ENCODE measurements at places on chromosomes 12 and 14.

GRCh38 chr14:35285168-35286002, 6.8 kb upstream of the PSMA6 start:
- DNase-seq, result no peak

GRCh38 chr12:57153415-57153997, 6.1 kb upstream of the LRP1-AS start:
- DNase-seq, result no peak

DNA sequence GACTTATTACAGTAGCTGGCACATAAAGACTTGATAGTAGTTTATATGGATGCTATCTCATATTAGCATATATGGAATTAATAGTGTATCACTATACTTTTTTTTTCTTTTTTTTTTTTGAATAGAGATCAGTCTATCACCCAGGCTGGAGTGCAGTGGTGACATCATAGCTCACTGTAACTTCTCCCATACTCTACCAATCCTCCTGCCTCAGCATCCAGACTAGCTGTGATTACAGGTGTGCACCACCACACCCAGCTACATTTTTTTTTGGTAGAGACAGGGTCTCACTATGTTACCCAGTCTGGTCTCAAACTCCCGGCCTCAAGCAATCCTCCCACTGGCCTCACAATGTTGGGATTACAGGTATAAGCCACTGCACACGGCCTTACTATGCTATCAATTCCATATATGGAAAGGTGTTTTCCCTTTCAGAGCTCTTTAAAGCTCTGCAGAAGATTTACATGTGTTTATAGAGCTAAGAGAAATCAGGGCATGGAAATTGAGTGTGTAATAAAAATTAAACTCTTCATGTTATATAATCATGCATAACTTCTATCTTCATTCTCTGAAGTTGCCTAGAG, 1.8 kb upstream of the TBK1 start:
- DNase-seq, result no peak

GRCh38 chr12:74321381-74321780, 216.3 kb upstream of the ATXN7L3B start:
- no peak for DNase-seq

DNA sequence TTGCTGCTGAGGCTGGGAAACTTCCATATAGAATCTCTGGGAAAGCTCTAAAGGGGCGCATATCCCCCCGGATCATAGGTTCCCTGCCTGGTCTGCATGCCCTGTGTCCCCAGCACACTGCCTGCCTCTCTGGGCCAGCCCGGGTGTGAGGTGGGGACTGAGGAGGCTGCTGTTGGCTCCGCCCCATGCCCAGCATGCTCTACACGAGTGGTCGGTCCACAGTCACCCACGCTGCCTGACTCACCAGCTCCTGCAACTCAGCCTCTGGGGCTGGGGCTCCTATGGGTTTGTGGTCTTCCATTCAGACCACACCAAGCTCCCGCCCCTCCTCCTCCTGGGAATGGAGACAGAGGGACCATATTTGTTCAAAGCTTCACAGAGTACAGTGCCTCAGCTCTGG, 88.5 kb upstream of the ANO2 start:
- DNase-seq, result no peak

DNA sequence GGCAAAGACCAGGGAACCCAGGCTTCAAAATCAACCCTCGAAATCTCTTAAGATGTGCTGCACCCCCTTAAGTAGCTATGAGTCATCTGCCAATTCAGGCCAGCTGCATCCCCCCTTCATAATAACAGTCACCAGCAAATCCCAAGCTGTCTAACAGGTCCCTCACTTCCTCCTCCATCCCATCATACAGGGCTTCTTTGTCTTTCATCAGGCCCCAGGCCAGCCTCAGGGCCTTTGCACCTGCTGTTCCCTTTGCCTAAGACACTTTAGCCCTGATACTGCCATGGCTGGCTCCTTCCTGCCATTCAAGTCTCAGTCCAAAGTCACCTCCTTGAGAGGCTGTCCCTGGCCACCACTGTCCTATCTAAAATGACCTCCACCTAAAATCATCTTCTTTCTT, 4.0 kb downstream of the RASAL1 start:
- DNase-seq, result no peak

GRCh38 chr14:34983148-34983760, 462 bp downstream of the SRP54 start:
- DNase-seq, result no peak

- DNase-seq, result no peak
Observed at GRCh38 chr12:21675096-21675495, 17.5 kb upstream of the LDHB start.

- DNase-seq, result no peak
Observed at GRCh38 chr14:58258156-58258555, 13.5 kb downstream of the PSMA3 start.

- no peak for DNase-seq
Observed at GRCh38 chr12:110200124-110200417, 75.9 kb downstream of the IFT81 start.

DNA sequence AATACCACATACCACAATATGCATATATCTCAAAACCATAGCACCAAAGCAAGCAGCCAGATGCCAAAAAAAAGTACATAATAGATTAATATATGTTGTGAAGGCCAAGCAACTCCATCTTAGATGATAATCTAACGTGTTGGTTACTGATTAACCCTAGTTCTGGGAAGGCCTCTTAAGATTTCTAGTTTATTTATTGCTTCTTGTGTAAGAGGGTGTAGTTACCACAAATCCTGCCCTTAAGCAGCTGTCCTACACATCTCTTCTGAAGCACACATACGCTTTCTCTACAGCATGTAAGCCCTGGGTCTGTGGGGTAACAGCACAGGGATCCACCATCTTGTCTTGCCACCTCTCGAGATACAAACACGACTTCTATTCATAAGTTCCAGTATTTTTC, 236.8 kb upstream of the AVPR1A start:
- DNase-seq, result no peak

GRCh38 chr12:95088379-95088778, 15.0 kb upstream of the NR2C1 start:
- DNase-seq, result no peak

DNA sequence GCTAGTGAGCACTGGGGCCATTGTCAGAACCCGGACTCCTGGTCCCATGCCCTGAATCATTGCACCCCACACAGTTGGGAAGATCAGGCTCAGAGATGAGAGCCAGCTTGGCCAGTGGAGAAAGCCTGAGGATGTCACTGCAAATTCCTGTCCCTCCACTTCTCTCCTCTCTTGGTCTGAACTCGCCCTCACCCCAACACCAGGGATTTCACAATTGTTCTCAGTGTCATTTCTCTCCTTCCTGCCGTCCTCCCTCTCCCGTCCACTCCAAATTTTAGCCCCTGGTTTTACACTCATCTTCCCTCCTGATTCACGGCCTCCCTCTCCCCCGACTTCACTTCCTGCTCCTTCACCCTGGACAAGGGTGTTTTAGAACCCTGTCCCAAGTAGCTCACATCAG, 11.1 kb downstream of the KRT75 start:
- DNase-seq, result no peak

GRCh38 chr12:68932961-68933893, at the start of gene CPM:
CPM (minus strand) TSS chr12:68933171; CDS start chr12:68932837, 334 bp downstream.
- peak; percentile 43 for DNase-seq
